ENCODE measurements at places on chromosomes 5 and 9.

DNA sequence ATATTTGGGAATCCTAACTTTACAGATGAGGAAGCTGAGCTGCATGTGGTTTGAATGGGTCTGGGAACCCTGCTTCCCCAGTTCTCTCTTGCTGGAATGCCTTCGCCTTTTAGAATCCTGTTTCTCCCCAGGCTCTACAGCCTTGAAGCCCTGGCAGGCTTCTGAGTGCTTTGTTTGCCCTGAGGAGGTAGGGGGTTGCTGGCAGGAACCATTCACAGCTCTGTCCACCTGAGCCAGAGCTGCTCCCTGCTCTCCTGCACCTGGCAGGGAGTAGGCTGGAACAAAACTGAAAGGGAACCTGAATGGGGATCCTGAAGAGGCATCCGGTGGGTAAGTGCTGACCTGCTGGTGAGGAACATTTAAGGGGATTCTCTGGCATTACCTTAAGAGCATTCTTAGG lies 33.0 kb downstream of the KIF4B start:
- DNase-seq: no peak

- no peak for DNase-seq
Measured at GRCh38 chr9:133691626-133692363, 46.4 kb downstream of the SARDH start.

- no peak for DNase-seq
Measured at GRCh38 chr9:134949681-134950385, 32.1 kb upstream of the FCN1 start.

- DNase-seq: no peak
Measured at GRCh38 chr5:151222790-151223446, 974 bp downstream of the CCDC69 start.

DNA sequence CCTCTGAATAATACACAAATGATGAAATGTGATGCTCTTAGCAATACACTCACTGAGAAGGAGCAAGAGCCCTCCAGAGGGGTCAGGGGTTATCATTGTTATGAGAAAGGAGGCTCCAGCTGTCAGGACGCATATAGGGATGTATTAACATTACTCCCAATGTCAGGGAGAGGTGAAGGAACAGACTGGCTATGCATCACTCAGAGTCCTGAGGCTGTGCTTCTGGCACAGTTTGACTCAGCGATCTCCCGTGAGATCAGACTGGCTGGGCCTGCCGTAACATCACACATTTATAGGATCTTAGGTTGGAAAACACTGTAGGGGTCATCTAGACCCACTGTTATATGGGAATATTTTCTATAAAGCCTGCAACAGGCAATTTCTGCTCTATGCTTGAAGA lies 226.5 kb upstream of the GLRA1 start:
- no peak for DNase-seq
